ENCODE measurements at places on chromosomes 11 and 22. TPM values are rescaled to one million over a fixed set of nuclear protein-coding genes. Genes with fewer than 3 reads are reported as not detected.

The OR51B5 gene
- 0.05 TPM for polyA plus RNA-seq

The PRODH gene
- polyA plus RNA-seq, result 0.65 TPM

The NRIP3 gene
- polyA plus RNA-seq, result 0.26 TPM

The STIM1 gene
- polyA plus RNA-seq, result 10.2 TPM

The GAL3ST1 gene
- 8.5 TPM for polyA plus RNA-seq

The SMTNL1 gene
- polyA plus RNA-seq, result not detected

The POTEH gene
- polyA plus RNA-seq, result not detected

The KREMEN1 gene
- 3.6 TPM for polyA plus RNA-seq

The OR52D1 gene
- polyA plus RNA-seq, result not detected

The TESMIN gene
- 2.3 TPM for polyA plus RNA-seq

The TRMU gene
- 53.9 TPM for polyA plus RNA-seq

The GTSE1 gene
- polyA plus RNA-seq, result 0.16 TPM

Measured in pancreas (tissue), 10 donors.